ENCODE measurements at places on chromosomes 16 and 17.

DNA sequence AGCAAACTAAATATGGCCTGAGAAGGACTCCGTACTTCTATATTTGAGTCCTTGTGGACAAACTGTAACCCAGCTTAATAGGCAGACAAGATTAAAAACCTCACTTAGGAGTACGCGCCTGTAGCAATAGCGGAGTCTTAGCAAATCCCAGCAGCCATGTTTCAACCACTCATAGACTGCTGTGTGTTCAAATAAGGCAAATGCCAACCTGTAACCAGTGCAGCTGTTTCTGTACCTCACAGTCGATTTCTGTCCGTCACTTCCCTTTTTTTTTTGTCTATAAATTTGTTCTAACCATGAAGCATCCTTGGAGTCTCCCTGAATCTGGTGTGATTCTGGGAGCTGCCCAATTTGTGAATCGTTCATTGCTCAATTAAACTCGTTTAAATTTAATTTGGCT lies 30.2 kb downstream of the TANC2 start:
- no peak for DNase-seq

DNA sequence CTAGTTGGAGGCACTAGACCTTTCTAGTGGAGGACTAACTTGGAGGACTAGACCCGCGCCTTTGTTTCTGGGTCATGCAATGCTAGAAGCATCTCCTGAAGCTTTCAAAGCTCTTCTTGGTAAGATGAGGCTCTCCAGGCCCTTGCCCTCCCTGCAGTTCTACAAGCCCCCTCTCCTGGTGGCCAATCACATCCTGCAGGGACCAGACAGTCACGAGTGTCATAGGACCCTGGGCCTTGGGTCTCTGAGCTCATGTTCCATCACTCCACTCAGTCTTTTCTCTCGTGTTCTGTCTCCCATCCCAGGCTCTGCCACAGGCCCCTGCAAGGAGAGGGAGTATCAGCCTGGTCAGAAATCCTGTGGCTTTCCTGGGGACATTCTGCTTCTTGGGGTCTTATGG lies 119.6 kb downstream of the CYLD start:
- DNase-seq = no peak

DNA sequence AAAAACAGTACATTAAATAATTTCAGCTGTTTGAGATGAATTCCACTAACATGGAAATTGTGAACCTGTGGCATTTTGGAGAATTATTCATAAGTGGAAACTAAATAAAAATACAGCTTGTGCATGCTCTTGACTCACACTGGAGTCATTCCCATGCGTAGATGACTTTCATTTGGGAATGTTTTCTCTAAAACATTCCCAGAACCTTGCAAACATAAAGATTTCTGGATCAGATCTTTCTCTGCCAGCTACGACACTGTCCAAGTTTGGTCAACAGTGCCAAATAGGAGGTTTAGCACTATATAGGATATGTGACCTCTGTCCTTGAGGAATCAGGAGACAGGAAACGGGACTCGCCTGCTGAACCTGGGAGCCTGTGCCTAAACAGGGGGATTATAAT lies 400.9 kb downstream of the SLC39A11 start:
- DNase-seq = no peak

DNA sequence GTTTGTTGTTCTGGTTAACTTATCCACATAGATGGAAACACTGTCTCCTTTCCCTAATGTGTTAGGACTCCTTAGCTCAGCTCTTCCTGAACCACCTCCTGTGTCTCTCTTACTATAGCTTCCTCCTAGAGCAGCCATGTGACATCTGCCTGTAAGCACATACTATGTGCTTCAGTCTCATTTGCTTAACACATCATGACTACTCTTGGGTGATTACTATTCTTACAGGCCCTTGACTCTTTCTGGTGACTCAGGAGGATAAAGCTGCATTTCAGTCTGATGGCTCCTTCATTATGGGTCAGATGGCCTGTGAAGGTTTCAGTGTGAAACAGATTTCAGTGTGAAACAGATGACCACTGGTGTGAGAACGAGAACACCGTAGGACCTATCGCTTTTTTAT lies 320 bp upstream of the KRTAP4-2 start:
- DNase-seq = no peak

- DNase-seq = no peak
Observed at GRCh38 chr16:59252317-59252716, 518.2 kb upstream of the GOT2 start.

GRCh38 chr17:13721705-13722104 lies 120.0 kb upstream of the HS3ST3A1 start:
- no peak for DNase-seq

DNA sequence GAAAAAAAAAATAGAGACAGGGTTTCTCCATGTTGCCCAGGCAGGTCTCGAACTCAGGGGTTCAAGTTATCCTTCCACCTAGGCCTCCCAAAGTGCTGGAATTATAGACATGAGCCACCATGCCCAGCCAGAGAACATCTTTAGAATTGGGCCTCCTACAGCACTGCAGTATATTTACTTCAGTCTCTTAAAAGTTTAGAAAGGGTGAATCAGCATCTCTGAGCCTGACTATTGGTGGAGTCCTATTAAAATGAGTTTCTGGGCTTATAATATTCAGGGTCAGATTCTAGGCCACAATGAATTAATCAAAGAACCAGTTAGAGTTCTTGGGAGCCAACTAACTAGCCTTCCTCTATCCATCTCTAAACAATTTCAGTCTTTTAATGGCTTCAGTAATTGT lies 22.8 kb downstream of the TADA2A start:
- DNase-seq = no peak

GRCh38 chr17:79504181-79504605 lies 106.7 kb downstream of the RBFOX3 start:
- DNase-seq = no peak

DNA sequence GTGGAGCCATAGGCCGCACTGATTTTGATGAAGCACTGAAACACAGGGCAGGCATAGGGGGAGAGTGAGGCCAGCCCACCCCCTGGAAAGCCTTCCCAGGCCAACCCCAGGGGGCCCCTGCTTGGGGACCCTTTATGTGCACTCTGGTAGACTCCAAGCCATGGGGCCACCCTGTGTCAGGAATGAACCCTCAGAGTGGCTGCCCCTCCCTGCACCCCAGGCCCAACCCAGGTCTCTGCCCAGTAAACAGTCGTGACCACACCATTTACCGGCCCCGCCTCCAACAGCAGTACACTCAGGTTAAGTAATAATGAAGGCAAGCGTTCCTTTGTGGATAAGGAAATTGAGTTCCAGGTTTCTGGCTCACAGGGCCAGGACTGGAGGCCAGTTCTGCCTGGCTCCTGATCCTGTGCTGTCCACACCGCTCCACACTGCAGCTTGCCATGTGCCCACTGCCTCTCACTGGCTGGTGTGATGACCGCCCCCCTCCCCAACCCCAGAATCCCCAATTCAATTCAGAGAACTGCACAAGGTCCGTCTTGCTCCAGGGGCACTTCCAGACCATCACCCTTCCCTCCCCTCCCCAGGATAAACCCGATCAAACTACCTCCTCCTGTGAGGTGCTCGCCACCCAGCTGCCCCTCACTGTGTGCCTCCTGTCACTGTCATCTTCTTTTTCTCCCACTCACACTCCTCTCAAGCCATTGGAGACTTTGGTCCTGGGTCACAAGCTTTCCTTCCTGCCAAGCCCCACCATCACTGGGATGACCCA lies 13.6 kb downstream of the PIMREG start:
- no peak for DNase-seq

- DNase-seq = no peak
Observed at GRCh38 chr17:75941442-75941819, 589 bp upstream of the FBF1 start.

GRCh38 chr16:21634216-21634615 lies 18.2 kb downstream of the IGSF6 start:
- no peak for DNase-seq

- no peak for DNase-seq
Observed at GRCh38 chr16:1706386-1707192, 594 bp downstream of the MAPK8IP3 start.

DNA sequence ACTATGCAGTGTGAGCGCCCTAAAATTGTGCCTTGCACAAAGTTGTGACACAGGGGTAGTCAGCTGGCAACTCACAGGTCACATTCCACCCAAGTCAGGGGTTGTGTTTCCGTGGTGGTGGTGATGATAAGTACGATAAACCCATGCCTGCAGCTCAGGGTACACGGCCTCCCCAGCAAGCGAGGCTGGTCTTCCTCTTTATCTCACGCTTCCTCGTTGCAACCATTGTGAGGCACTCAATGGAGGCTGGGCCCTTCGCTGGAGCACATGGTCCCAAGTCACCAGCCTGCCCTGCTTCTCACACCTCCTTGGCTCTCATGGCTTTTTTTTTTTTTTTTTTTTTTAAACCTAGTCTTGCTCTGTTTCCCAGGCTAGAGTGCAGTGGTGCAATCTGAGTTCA lies 307.5 kb downstream of the CPPED1 start:
- no peak for DNase-seq

Measured in stimulated activated CD8-positive, alpha-beta memory T cell treated with anti-CD3 and anti-CD28 coated beads, Interleukin-4, amount 100 ng/mL, for 1 hour (primary cell).